ENCODE measurements at places on chromosomes 12 and 14.

- no peak for DNase-seq
Observed at GRCh38 chr12:27541031-27541719, 17.2 kb downstream of the PPFIBP1 start.

GRCh38 chr12:65926119-65926908 lies 102.0 kb downstream of the HMGA2 start:
- DNase-seq = no peak

- DNase-seq = no peak
Observed at GRCh38 chr12:91287753-91288152, 105.1 kb upstream of the DCN start.

- DNase-seq = no peak
Observed at GRCh38 chr14:95445676-95446075, 70.8 kb downstream of the SYNE3 start.

- no peak for DNase-seq
Observed at GRCh38 chr12:122265886-122266229, 436 bp downstream of the VPS33A start.

GRCh38 chr12:56634242-56634836 lies 4.2 kb upstream of the BAZ2A start:
- peak; percentile 76 for DNase-seq

DNA sequence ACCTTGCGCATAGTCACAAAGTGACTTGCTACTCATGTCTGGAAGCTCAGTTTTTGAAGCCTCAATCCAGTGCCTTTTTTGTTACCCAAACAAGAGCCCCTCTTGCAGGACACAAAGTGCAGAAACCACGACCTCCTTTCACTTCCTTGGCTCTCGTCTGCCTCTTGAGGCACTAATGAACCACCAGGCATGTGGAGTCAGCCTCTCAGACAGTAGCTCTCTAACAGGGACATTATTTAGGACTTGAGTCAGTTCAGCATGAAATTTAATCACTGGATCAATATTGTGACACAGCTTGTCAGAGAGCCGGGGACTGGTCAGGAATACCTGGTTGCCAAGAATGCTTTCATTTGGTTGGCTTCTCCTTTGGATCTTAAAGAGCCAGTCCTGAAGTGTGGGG lies 46.7 kb downstream of the HSPB8 start:
- no peak for DNase-seq

- DNase-seq = no peak
Observed at GRCh38 chr14:95440951-95441350, 75.5 kb downstream of the SYNE3 start.

DNA sequence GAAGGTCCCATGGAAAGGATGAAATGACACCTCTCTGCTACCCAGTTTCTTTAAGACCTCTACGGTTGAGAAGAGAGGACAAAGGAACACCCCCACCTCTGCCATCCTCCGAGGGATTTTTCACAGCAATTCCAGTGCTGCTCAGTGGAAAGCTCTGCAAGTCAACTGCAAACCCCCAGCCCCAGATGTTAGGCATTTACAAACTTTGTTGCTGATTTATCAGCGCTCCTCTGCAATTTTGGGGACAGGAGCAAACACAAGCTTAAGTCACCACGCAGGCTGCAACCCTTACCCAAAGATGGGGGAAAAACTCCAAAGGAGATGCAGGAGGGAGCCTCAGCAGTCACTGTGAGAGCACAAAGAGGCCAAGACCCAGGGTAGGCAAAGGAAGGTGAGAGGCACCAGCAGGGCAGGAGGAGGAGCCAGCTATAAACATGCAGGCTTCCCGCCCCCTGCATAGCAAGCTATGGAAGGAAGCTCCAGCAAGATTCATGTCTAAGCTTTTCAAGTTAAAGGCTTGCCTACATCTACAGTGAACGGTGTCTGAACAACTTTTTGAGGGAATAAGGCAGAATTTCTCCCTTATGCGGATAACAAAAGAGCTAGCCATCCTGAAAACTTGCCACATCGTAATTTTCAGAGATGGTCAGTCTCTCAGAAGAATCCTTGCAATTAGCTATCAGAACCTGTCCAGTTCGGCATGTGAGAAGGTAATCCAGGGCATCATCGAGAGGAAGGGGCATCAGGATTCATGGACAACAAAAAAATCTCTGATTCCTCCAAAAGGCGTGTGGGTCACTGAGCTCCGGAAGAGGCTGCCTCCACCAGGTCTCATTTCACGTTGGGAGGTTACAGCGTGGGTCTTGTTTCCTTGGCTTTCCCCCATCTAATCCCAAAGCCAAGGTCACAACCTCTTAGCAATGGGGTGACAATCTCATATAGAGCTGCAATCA lies 3.9 kb downstream of the CTDSP2 start:
- peak; percentile 78 for DNase-seq

GRCh38 chr12:13896063-13896626 lies 85.3 kb downstream of the GRIN2B start:
- DNase-seq = no peak

DNA sequence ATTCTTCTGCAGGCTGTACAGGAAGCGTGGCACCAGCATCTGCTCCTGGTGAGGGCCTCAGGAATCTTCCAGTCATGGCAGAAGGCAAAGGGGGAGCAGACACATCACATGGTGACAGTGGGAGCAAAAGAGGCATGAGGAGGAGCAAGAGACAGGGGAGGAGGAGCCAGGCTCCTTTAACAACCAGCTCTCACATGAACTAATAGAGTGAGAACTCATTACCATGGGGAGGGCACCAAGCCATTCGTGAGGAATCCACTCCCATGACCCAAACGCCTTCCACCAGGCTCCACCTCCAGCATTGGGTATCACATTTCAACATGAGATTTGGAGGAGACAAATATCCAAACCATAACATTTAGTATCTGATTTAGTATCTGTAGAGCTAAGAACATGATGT lies 14.7 kb upstream of the TRIM9 start:
- no peak for DNase-seq

- DNase-seq = no peak
Observed at GRCh38 chr12:108606492-108606891, 8.6 kb upstream of the TMEM119 start.

GRCh38 chr12:23083267-23083666 lies 458.3 kb downstream of the ETNK1 start:
- no peak for DNase-seq
